ENCODE measurements at places on chromosomes 1 and 21. TPM values are rescaled to one million over a fixed set of nuclear protein-coding genes. Genes with fewer than 3 reads are reported as not detected.

DNA sequence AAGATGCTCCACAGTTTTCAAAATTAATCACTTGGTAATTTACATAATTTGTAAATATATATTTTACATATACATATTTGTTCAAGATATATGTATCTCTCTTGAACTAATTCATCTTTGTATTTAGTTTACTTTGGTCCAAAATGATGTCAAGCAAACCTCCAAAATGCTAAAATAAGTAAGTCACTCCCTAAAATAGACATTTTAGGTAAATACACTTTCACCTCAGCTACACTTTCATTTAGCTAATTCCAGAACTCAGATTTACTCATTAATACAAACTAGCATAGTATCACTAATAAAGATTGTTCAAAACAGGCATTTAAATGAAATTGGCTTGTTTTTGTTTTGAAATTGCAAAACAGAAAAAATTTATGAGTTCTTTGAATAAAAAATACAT is 40.6 kb downstream of the AHCTF1 start:
- DNase-seq = no peak

DNA sequence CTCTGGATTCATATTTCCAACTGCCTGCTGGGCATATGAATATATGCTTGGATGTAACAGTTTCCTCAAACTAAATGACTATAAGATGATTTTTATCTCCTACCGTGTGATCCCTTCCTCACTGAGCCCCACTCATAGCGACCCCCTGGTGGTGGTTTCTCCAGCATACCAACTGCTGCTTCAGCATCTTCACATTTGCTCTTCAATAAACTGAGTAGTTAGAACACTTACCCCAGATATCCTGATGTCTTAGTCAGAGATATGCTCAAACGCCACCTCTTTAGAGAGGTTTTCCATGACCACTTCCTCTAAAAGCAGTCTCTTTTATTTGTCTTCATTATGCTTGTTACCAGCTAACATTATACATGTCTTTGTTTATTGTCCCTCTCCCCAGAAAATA is 10.2 kb upstream of the HNRNPR start:
- DNase-seq = no peak

DNA sequence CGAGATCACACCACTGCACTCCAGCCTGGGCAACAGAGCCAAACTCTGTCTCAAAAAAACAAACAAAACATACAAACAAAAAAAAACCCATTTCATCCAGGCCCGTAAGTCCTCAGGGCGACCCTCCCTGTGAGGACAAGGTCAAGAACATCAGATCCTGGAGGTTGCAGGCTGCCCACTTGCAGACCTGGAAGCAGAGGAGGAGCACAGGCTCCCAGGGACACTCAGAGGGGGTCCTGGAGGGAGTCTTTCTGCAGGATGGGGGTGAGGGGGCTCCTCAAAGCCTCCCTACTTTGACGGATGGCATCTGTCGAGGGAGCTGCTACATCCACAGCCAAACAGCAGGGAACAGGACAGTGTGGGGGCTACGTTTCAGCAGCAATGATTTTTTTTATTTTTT is 47.2 kb downstream of the RIPK4 start:
- DNase-seq = no peak

Gene STXBP3
- 32.2 TPM for total RNA-seq

DNA sequence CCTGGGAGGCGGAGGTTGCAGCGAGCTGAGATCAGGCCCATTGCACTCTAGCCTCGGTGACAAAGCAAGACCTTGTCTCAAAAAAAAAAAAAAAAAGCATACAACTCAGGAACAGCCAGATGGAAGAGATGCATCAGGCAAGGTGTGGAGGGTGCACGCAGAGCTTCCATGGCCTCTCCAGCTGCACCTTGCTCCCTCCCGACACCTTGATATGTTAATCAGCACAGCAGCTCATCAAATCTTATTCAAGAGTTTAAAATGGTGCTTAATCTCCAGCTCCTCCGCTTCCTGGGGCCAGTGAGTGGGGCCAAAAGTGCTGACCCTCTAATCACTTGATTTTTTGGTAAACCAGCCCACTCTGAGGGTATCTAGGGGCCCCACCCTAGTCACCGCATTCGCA is 29.3 kb upstream of the FAM89A start:
- DNase-seq = no peak

GRCh38 chr1:228398741-228399461 is 7.7 kb downstream of the TRIM11 start:
- no peak for DNase-seq
